ENCODE measurements at places on chromosomes 6 and 20.

GRCh38 chr20:11296221-11296620 is 621.5 kb upstream of the BTBD3 start:
- no peak for DNase-seq

- no peak for DNase-seq
Measured at GRCh38 chr6:225121-225721, 67.1 kb upstream of the DUSP22 start.

DNA sequence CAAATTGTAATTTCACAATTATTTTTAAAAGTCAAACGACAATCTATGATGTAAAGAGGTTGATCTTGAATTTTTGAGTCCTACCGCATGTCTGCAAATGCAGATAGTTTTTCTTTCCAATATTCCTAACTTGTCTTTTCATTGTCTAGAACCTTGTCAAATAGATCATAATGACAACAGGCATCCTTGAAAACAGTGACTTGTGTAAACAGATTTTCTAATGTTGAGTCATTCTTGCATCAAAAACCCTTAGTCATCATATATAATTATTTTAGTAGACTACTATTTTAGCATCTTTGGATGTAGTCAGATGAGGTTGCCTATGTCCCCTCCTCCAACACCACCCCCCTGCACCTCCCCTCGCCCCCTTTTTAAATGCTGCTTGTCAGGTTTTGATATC is 43.8 kb downstream of the BMP6 start:
- no peak for DNase-seq

- no peak for DNase-seq
Measured at GRCh38 chr20:25035921-25036320, 22.0 kb downstream of the ACSS1 start.

DNA sequence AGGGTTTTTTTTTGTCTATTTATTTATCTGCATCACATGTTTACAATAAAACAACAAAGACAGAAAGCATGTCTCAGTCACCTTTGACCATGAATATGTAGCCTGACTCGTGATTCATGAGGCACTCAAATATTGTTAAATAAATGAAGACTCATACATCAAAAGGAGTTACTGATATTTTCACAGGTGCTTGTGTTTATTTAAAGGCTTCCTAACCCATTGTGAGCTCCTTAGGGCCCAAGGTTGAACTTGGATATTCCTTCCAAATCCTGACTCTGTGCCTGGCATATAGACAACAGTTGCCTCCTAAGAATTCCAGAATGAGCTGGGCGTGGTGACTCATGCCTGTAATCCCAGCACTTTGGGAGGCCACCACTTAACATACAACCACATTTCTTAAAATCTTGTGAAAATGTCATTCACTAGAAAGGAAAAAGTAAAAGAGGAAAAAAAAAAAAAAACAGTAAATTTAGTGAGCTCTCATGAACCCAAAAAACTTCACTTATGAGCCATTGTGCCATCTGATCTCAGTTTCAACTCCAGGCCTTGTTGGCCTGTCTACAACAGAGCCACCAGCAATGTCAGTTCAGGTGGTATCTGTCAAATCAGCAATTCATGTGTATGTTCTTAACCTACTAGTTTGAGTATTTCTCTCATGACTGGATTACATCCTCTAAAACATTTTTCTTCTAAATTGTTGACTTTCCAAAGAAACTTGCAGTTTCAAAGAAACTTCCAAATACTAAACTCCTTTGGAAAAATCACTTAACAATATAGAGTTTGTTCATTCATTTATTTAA is 162.7 kb upstream of the MARCKS start:
- peak; percentile 41 for DNase-seq

DNA sequence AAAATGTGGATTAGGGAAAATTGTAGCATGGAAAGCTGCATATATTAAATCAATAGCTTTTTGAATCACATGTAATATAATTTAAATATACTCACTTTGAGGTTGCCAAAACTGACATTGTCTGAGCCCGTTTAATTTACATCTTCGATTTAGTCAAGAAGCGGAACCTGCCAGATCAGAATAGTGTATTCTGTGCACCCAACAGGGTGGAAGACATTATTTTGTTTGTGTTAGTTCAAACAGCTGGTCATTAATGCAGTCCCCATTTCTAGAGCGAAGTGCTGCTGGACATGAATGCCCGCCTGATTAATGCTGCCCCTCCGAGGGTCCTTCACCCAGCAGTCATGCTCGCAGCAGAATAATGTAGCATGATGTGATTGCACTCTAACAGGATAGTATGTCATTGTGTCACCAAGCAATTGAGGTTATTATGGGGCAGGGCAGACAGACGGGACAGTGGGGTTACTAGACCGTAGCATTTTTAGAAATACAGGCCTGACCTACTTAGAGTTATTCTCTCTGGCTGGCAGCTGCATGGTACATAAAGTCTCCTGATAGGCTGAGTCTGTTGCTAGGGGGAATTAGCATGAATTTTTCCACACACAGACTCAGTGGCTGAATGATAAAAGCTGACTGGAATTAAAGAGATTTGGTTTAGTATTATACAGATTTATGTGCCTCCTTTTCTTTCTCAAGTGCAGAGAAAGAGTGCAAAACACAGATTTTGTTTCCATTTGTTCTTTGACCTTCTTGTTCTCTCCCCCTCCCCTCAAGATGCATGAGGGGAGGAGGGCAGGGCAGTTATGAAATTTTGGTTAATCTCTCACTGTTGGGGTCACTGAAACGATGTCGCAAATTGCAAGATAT is 147.1 kb downstream of the PRL start:
- DNase-seq: no peak

DNA sequence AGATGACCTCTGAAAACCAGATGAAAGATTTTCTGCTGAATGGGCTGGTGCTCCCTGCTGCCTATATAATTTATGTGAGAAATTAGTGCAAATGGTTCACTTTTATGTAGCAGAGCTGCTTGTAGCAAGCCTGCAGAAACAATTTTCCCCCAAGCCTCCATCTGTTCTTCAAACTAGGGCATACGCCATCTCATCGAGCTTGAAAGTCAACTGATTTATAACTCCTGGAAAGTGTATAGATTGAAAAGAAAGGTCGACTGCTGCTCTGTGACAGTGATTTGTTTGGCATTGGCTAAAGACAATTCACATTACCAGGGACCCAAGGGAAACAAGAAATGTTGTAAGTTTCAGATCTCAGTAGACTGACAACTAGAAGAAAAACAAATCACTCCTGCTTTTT is 93.3 kb downstream of the PACRG start:
- DNase-seq: no peak

- no peak for DNase-seq
Measured at GRCh38 chr20:38094373-38094891, 60.9 kb downstream of the RPRD1B start.

DNA sequence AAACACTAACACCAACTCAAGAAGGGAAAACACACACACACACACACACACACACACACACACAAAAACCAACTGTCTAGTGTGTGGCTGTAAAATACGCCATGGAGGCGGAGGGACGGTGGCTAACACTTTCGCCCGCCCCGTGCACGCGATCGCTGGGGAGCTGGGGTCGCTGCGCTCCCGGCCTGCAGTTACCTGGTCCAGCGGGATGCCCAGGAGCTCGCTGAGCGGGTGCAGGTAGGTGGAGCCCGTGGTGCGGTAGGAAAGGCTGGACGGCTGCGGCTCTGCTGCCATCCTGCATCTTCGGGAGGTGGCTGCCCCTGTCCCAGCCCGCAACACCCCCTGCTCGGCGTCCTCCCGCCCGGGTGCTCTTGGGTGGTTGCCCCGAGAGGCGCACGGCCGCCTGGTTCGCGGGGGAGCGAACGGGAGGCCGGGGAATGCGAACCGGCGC is 303 bp downstream of the MBOAT1 start:
- DNase-seq: no peak

DNA sequence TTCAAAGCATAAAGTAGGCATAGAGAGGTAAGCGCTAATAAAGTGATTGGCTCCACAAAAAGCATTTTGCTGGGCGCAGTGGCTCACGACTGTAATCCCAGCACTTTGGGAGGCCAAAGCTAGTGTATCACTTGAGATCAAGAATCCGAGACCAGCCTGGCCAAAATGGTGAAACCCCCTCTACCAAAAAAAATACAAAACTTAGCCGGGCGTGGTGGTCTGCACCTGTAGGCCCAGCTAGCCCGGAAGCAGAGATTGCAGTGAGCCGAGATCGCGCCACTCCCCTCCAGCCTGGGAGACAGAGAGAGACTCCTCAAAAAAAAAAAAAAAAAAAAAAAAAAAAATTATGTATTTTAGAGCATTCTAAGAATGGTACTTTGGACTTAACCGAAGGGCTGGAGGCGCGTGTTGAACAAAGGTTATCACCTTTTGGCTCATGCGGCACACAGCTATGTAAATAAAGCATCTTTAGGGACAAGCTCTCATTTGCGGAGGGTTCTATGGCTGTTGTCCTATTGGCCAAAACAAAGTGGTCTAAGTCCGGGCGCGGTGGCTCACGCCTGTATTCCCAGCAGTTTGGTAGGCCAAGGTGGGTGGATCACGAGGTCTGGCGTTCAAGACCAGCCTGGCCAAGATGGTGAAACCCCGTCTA is 17.4 kb downstream of the HFE start:
- DNase-seq: no peak

DNA sequence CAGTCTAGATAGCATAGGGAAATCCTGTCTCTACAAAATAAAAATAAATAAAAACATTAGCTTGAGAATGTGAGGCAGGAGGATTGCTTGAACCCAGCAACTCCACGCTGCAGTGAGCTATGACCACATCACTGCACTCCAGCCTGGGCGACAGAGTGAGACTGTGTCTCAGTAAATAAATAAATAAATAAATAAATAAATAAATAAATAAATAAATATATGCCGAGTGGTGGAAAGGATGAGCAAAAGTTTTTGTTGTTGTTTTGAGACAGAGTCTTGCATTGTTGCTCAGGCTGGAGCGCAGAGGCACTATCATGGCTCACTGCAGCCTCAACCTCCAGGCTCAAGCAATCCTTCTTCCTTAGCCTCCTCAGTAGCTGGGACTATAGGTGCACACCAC is 53.4 kb downstream of the TFAP2A start:
- no peak for DNase-seq

- no peak for DNase-seq
Measured at GRCh38 chr20:50129662-50130355, 16.9 kb upstream of the UBE2V1 start.

DNA sequence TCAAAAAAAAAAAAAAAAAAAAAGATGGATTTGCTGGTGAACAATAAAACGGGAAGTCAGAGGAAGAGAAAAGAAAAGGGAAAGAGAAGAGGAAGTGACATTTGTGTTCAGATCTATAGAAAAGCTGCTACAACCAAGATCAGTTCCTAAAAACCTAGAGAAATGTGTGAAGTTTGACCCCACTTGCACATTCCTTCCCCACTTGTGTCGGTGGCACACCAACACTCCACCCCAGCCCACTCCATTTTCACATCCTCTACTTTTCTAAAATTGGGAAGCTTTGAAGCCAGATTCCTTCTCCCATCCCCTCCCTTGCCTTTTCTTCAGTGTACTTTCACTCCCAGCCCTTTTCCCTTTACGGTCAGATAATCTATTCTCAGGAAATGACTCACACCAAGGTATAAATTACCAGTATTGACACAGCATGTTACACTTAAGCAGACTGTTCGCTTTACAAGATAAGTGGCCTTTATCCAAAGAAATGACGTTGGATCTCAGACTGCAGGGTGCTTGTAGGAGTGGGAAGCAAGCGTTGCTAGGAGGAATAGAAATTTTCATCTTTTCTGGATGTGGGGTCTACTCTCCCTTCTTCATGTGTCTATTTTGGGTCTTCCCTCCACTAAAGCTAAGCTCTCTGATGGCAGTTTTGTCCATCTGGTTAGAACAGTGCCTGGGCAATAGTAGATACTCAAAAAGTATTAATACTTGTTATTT is 92.5 kb upstream of the ADGRF1 start:
- DNase-seq: peak; percentile 45
